ENCODE measurements at places on chromosomes 2 and 18.

DNA sequence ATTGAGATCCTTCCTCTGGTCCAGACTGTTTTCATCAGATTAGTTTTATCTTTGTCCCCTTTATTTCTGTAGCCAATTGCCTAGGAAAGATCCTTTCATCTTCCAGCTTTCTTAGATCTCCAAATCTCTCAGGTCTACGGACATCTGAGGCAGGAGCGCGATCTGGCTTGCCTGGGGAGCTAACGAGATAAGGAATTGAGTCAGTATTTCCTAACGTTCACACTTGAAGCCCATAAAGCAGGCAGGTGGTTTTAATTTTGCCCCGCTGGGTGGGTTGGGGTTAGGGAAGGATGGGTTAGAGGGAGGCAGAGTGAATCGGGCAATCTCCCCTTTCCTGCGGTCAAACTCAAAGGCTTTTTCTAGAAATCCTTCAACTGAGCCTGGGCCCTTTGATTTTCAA is 727 bp upstream of the TTLL4 start:
- DNase-seq: peak; percentile 50

DNA sequence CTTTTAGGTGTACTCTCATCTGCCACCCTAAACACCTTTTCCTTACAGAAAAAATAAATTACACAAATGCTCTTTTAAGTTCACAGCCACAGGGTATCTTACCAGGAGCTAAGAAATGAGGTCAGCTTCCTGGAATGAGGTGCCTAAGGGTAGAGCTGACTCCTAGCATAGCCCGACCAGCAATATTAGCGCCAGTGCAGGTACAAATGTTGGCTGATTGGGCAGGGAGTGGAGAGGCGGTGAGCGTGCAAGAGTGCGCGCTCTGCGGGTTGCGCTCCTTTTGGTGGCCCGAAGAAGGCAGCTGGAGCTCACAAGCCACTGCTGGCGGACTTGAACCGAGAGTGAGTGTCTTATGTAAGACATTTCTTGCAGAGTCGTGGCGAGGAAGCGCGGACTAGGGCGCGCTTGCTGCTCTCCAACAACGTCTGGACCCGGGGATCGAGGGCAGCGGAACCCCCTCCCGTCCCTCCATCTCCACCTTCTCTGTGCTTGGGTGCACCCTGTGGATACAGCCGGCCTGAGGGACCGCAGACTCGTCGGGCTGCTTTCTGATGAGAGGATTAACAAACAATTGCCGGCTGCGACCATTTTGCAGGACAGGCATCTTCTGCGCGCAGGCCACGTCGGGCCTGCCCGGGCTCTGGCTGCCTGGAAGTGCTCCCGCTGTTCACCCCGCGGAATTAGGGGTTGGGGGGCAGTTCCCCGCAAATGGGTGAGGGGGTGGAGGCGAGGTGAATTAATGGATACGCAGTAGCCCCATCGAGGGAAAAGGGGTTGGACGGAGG is 17.3 kb downstream of the BOLA3 start:
- no peak for DNase-seq

DNA sequence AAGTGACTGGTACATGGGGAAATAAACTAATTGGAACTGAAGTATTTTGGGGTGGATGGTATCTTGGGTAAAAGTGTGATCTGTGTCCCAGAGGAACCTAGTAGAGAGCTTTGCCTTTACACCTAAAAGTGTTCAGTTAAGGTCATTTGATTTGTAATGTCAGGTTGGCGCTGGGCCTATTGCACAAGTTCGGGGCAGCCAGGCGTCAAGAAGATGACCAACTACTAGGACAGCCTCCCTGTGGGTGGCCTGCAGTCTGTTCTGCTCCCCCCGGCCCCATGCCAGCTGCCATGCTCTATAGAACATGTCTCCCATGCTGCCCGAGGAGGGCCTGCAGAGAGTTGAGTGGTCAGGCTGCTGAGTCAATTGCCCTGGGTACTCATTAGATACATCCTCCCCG is 10.1 kb downstream of the RRM2 start:
- no peak for DNase-seq

DNA sequence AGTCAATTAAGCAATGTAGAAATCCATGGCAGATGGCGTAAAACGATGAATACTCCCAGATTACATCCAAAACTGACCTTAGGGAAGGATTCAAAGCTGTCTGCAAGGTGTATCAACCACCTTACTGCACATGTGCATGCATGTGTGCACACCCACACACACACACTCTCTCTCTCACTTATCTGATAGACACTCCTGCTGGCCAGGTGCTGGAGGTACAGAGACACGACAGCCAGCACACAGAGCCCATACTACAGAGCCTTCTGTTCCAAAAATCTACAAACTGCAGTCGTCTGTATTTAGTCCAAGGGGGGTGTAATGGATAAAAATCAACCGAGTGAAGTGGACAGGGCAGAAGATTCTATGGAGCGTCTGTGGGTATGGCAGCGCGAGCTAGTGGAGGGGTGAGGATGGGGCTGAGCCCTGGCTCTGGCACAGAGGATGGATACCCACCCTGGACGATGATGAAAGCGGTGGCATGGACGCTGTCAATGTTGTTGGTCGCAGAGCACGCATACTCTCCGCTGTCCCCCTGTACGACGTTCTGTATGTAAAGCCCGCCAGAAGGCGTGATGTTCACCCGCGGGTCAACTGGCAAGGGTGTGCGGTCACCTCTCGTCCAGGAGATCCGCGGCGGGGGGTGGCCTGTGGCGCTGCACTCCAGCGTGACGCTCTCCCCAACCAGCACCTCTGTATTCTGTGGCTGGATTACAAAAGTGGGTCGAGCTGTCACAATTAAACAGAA is 78.4 kb downstream of the PXDN start:
- DNase-seq: no peak

DNA sequence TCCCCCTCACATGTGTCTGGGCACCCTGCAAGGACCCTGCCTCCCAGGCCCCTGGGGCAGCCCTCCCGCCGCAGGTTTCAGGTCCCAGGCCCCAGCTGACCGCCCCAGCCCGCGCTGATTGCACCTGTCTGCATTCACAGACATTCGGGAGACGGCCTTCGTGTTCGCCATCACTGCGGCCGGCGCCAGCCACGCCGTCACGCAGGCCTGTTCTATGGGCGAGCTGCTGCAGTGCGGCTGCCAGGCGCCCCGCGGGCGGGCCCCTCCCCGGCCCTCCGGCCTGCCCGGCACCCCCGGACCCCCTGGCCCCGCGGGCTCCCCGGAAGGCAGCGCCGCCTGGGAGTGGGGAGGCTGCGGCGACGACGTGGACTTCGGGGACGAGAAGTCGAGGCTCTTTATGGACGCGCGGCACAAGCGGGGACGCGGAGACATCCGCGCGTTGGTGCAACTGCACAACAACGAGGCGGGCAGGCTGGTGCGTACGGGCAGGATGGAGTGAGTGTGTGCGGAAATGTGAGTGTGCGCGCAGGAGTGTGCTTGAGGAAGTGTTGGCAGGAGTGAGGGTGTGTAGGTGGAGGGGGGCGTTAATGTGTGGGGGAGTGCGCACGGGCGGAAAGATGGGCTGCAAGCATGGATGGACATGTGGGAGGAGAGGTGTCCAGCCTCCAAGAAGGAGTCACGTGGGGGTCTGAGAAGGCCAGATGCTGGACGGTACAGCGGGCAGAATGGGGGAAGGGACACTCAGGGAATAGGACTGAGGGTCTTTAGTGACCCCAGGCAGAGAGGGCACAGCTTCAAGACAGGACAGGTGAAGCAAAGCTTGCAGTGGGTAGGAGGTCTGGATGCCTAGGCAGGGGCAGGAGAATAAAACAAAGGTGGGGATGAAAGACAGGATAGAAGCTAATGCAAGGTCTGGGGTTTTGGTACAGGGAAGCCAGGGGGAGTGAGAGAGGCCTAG is 9.0 kb upstream of the WNT10A start:
- DNase-seq: no peak

DNA sequence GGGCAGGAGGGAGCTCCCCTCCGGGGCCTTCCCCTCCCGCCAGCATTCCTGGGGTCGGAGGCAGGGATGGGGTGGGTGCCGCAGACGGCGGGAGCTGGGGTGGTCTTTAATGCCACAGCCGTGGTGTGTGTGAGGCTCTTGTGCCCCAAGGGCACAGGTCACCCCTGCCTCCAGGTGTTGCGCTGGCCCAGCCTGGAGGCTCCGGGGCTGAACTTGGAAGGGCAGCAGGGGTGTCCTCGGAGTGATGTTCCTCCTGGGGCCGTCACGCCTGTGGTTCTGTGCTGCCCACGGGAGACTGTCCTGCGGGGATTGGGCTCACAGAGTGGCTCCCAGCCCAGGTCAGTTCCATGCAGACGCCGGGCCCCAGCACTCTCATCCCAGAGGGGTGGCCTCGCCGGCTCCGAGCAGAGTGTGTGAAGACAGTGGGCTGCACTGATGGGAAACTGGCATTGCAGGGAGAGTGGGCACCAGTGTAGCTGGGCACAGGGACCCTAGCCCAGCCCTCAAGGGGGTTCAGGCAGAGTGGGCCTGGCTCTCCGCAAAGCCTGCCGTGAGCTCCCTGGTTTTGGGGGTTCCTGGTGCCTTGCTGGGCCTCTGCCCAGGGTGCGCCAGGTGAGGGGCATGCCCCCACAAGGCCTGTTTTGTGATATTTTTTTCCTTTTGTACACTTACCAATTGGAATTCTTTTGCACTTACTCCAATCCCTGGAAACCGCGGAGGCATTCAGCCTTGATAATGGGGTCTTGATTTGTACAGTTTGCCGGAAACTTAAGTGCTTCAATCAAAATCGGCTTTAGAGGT is 56.7 kb downstream of the NFATC1 start:
- DNase-seq: no peak

DNA sequence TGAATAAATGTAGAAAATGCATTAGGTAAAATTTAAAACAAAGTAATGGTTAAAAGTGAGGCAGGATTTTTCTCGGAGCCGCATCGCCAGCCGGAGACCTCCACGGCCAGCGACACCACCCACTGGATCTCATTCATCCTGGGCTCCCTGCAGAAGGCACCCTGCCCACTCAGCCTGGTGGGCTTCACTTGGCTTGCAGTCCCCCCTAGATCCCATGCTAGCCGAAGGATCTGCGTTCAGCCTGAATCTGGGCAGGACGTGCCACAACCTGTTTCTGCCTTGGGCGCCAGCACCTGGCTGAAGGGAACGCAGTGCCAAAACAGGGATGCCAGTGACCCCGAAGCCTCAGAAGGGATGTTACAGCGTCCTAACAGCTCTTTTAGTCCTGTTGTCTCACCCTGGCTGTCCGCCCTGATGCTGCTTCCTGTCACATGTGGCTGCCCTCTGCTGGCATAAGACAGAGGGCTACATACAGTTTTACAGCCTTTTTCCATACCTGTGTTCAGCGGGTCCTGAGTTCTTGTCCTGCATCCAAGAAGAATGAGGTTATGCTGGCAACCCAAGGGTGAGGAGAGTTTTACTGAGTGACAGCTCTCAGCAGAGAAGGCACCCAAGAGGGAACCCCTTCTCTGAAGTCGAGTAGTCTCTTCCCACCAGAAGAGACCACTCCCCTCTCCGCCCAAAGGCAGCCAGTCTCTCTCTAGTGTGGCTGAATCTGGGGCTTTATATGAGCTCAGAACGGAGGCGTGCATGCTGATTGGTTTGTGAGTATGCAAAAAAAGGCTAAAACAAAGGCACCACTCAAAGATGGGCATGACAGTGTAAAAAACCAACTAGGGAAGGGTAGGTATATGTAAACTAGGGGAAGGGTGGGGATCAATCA is 173.1 kb upstream of the GYPC start:
- no peak for DNase-seq

- no peak for DNase-seq
These were observed 506.9 kb downstream of the BCL11A start for GRCh38 chr2:60046529-60046928.

GRCh38 chr2:208671886-208672680 is 265.5 kb downstream of the PTH2R start:
- DNase-seq: no peak

DNA sequence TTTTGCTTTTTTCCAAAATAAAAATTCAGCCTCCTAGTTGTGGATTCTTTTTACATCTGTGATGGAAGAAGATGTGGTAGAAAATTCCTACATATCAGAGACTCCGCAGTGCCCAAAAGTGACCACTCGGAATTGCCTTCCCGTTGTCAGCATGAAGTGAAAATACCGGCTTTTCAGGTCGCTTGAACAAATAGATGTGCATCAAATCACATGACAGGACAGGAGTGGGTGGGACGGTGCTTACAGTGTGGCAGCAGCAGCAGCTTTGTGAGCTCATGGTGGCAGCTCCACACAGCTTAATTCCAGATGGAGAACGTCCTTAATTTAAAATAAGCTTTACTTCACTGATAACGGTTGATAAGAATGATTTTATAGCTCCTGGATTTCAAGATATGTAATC is 20.3 kb downstream of the SALL3 start:
- peak; percentile 48 for DNase-seq

- no peak for DNase-seq
These were observed 270.9 kb upstream of the SKOR2 start for GRCh38 chr18:47522359-47522758.

DNA sequence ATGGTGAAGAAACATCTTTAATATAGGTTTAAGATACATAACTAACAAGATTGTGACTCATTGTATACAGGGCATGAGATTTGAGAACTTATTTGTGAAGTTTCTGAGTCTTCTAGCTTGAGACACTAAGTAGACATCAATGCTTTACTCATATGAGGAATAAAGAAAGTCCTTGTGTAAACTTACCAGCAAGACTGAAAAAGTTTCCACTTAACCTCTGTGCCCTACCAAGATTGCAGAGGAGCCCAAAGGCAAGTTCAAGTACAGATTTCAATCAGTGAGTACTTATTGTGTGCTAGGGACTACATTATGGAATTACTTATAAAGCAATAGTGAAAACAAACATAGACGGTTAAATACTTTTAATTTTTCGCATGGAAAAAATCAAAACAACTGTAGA is 1041.2 kb upstream of the CELF4 start:
- DNase-seq: no peak

GRCh38 chr2:45962177-45962921 is 310.9 kb downstream of the PRKCE start:
- peak; percentile 16 for DNase-seq

DNA sequence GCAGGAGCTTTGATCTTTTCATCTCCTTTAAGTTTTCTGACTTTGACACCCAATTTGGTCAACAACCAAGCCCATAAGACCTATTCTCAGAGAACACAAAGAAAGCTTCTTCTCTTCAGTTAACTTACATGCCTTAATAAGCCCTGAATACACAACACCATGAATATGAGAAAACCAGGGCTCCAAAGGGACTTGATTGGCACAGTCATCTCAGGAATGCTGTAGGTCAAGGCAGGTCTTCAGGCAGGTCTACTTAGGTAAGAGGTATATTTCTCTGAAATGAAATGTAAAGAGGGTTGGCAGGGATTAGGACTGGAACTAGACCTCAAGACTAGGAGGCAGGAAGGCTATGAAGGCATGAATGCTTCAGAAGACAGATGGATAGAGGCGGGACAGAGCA is 24.4 kb upstream of the EIF2AK3 start:
- peak; percentile 85 for DNase-seq

GRCh38 chr2:67842375-67842959 is 220.3 kb downstream of the C1D start:
- no peak for DNase-seq
